ENCODE measurements at places on chromosomes 5 and 9.

DNA sequence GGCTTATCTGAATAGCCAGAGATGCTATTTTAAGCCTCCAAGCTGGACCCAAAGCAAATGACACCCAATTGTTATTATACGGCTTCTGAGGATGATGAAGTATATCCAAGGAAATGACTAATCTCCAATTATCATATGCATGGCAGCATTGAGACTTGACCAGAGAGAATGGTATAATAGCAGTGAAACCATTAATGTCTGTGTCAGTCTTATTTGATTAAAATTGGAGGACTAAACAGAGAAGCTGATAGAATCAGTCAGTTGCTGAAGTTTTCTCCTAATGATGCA lies 200.5 kb downstream of the EFNA5 start:
- DNase-seq, result no peak

GRCh38 chr5:31757806-31758205 lies 118.9 kb downstream of the PDZD2 start:
- no peak for DNase-seq

DNA sequence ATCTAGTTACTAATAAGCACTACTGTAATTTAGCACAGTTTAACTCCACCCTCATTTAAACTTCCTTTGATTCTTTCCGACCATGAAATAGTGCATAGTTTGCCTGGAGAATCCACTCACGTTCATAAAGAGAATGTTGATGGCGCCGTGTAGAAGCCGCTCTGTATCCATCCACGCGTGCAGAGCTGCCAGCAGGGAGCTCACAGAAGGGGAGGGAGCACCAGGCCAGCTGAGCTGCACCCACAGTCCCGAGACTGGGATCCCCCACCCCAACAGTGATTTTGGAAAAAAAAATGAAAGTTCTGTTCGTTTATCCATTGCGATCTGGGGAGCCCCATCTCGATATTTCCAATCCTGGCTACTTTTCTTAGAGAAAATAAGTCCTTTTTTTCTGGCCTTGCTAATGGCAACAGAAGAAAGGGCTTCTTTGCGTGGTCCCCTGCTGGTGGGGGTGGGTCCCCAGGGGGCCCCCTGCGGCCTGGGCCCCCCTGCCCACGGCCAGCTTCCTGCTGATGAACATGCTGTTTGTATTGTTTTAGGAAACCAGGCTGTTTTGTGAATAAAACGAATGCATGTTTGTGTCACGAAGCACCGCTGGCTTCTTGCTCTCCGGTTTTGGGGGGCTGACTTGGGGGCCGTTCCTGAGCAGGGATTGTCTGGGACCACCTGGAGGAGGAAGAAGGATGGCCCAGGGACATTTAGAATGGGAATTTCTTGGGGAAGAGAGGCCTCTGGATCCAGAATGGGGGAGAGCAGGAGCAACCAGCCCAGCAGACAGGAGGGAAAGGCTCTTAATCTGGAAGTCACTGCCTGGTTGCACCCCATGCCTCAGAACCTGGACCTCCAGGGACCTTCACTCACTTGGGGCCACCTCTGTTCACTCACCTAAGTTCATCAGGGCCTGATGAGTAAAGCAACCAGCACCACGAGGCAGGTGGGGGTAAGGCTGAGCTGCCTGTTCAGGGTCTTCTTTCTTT lies 35.4 kb downstream of the CXXC5 start:
- no peak for DNase-seq

DNA sequence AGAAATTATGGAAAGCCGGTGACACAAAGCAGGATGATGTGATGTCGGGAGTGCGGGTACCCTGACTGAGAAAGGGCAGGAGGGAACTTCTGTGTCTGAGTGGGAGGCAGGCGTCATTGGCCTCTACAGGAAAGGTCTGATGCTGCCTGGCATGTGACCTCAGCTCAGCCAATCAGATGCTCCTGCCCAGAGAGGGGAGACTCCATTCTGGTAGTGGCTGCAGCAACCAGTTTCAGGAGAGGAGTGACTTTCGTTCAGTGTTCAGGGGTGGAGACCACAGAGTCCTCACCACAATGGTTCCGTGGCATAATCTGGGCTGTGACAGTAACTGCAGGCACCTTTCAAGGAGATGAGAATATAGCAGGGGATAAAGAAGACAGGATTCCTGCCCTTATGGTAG lies 6.7 kb upstream of the SFXN1 start:
- DNase-seq, result no peak

- no peak for DNase-seq
Observed at GRCh38 chr5:132221781-132222648, 5.6 kb downstream of the P4HA2 start.

DNA sequence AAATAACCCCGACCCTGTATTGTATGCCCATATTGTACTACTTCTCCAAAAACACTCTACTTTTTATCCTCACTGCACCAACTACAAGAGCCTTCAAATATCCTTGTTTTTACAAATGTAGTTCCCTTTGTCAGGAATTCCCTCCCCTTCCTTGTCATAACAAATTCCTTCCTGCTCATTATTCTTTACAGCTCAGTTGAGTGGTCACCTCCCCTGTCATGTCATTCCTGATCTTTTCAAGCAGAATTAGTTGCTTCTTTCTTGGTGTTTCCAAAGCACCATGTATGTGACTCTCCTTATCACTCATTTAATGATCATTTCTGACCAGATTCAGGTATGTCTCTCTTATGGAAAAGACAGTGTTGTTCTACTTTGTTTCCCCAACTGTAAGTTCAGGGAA lies 194.2 kb upstream of the SMC2 start:
- DNase-seq, result no peak

Measured in NCI-H1092 treated with DMSO at 0.1 percent for 48 hours (cell line).